ENCODE measurements at places on chromosomes 11 and 22.

DNA sequence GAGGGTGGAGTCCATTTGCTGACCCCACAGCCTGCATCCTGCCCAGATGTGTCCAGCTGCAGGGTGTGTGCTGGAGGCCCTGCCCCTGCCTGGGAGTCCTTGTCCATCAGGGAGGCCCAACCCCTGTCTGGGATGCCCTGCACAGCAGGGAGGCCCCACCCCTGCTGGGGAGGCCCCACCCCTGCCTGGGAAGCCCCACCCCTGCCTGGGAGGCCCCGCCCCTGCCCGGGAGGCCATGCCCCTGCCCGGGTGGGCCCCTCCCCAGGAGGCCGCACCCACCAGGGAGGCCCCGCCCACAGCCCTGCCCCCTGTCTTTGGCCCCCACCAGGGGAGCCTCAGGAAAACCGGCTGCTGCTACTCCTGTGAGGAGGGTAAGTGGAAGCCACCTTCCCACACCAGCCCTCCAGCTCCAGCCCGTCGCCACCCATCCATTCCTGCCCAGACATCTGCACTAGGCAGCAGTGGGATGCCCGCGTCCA is 37.2 kb downstream of the MUC5B start:
- DNase-seq = no peak

DNA sequence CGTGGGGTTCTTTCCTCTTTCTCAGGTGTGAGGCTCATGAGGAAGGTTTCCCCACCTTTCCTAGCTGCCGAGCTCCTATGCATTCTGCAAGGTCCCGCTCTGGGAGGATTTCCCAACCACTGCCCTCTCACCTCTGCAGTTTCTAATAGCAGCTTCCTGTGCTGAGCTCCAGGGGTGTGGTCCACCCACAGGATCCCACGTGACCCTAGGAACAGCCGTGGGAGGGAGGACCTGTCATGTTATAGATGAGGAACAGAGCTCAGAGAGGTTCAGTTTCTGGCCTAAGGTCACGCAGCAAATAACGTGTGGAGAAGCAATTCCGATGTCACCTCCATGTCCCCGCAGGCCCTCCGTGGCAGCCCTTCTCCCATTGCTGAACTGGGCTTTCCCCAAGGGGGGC is 38.5 kb downstream of the FLRT1 start:
- DNase-seq = no peak

DNA sequence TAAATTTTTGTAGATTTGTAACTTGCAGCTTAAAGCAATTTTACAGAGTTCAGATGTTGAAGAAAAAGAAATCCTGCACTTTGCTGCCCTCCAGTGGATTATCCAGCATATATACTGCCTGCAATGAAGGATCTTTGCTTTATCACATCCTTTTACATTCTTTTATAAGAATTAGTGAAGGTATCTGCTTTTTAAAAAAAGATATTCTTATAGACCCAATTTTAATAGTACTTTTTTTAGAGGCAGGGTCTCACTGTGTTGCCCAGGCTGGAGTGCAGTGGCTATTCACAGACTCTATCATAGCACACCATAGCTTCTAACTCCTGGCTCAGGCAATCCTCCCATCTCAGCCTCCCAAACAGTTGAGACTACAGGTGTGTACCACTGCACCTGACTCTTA is 60.7 kb downstream of the TTC17 start:
- DNase-seq = no peak

DNA sequence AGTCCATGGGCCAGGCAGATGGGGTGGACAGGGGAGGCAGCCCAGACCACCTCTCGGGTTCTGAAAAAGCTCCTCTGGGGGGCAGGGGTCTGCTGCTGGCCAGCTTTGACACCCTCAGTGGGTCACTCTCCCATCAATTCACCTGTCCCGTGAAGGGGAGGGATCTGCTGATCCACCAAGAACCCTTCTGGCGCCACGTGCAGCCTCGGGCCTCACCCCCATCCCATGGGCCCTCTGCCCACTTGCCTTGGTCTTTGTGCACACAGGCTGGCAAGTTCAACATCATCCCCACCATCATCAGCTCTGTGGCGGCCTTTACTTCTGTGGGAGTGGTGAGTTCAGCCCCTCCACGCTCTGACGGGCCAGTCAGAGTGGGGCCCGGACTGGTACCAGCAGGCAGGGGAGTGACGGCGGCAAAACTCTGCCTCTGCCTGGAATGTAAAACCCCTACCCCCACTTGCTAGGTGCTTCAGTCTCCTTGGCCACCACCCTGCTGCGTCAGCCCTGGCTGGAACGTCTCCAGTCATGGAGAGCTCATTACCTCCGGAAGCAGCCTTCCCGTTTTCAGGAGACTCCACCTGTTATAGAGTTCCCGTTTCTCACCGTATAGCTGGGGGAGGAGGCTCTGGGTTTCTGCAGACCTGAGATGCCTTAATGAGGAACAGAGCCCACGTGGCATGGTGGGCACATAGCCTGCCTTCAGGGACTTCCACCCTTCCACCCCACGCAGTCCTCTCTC is 12.7 kb downstream of the PRG3 start:
- DNase-seq = no peak

DNA sequence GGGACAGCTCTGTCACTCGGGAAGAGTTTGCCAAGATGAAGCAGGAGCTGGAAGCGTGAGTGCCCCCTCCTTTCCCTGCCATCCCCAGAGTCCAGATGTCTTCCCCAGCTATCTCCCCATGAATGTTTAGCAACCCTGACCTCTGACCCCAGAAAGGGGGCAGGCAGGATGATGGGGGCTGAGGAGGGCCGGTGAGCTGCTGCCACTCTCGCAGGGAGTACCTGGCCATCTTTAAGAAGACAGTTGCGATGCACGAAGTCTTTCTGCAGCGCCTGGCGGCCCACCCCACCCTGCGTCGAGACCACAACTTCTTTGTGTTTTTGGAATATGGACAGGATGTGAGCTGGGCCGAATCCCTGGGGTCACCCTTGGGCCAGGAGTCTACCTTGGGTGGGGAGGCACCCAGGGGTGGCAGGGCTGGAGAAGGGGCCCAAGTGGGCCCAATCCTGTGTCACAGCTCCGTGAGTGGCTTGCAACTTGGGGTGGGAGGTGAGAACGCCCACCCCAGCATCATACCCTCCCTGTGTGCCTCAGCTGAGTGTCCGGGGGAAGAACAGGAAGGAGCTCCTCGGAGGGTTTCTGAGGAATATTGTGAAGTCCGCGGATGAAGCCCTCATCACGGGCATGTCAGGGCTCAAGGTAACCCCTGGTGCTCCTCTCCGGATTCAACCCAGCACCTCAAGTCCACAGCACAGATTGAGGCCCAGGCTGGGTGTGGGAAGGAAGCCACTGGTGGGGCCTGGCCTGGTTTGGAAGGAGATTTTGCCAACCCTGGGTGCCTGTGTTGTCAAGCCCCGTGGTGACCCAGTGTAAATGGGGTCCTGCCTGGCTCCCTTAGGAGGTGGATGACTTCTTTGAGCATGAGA is 7.5 kb downstream of the CFL1 start:
- DNase-seq = no peak

Measured in left ventricle myocardium inferior (tissue), 1 donor.